IMR-90 (cell line): ENCODE measurements at places on chromosomes 11 and 22.

- no peak for DNase-seq
These were observed 16.1 kb downstream of the MUC5B start for GRCh38 chr11:1238767-1239595.

DNA sequence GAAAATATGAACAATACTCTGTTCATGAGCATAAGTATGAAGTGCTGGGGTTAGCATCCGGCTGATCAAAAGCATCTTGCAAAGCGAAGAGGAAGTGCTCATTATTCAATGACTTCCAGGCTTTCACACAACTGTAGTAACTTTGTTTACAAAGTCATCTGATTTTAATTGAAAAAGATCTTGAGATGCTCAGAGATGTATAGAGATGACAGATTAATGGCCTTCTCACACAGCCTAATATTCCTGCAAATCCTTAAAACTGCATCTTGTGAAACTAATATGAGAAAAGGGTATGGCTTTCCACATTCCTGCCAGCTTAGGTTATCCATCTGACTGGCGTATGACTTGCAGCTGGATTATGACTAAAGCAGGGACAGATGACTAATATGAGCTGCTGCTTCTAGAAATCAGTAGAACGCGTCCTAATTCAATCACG is 125.4 kb downstream of the CASP12 start:
- DNase-seq, result peak; percentile 96

GRCh38 chr22:36925388-36926290 is 12.2 kb downstream of the CSF2RB start:
- DNase-seq, result peak; percentile 1

GRCh38 chr11:83764643-83765042 is 478.5 kb upstream of the CCDC90B start:
- no peak for DNase-seq

GRCh38 chr11:132142554-132142953 is 772.1 kb downstream of the NTM start:
- no peak for DNase-seq

DNA sequence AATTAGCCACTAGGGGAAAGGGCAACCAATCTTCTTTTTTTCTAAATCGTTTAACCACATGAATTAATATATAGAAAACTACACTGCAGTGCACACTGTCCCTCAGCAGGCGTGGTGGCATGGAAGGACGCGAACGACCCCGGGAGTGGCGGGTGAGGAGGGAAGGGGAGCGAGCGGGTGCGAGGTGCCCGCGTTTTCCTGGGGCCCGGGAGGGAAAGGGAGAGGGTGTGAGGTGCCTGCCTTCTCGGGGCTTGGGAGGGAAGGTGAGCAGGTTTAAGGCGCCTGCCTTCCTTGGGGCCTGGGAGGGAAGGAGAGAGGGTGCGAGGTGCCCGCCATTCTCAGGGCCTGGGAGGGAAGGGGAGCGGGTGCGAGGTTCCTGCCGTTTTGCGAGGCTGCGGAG is 765 bp downstream of the GAB4 start:
- no peak for DNase-seq

- peak; percentile 75 for DNase-seq
These were observed 16.8 kb downstream of the PIWIL4 start for GRCh38 chr11:94583866-94584500.

DNA sequence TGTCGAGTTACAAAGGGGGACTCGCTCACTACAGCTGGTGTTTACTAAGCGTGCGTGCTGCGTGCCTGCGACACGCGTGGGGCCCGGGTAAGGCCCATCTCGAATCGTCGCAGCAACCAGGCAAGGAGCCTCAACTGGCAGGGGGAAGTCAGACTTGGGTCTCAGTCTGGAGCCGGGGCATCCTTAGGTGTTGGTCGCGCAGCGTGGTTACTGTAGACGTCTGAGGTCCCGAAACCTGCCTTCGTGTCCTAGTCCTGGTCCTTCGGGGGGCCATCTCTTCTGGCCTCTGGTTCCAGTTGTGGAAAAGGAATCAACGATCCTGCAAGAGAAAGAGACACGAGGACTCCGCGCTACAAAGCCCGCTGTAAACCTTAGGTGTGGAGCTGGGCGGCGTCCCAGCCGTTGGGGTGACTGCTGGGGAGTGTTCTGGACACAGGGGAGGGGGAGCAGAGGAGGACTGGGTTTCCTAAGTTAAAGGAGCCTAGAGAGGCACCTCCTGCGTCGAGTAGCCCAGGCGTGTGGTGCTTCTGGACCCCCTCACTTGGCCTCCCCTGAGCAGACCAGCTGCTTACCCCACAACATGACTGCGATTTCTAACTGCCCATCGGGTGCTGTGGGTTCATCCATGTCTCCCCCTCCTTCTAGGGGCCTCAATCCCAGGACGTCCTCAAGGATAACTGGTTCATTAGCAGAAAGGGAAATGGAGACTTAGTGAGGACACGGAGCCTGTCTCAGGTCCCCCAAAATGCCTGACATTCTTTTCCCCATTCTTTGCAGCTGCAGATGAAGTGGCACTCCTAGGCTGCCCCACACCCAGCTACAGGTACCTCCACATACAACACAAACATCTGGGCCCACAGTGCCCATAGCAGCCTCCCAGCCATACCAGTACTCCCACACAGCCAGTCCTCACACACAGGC is 4.9 kb upstream of the WNT11 start:
- no peak for DNase-seq

GRCh38 chr22:22687638-22688500 is 43.5 kb downstream of the GGTLC2 start:
- peak; percentile 65 for DNase-seq

DNA sequence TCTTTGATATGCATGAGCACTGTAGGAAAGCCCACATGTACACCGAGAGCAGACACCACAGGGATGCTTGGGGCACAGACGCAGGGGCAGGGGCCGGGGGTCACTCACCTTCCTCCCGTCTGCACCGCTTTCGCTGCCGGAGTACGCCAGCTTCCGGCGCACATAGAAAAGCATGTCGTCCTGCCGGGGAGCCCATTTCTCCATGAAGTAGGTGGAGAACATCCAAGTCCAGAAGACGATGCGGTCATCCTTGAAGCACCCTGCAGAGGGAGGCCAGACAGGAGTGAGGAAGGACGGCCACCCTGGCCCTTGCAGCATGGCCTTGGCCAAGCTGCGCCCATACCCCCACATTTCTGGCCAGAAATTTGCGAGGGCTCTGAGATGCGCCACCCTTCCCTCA is 28.8 kb downstream of the KIAA0930 start:
- DNase-seq, result no peak

DNA sequence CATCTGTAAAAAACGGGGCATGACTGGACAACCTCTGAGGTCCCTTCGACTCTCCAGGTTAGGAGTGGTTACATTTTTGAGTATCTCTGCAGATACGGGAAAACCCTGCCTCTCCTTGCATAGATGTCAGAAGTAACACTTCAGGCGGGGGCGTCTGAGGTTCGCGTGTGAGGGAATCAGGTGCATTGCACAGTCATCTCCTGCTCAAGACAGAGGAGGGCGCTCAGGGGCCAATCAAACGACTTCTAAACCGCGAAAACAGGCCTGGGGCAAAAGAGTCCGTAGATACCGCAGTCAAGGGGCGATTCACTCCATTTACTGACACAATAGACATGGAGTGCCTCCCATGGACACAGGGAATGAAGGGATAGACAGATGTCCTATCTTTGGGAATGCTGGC is 31.7 kb downstream of the KIRREL3 start:
- peak; percentile 6 for DNase-seq

GRCh38 chr11:66277471-66278362 is at the start of gene CNIH2:
Gene CNIH2 (plus strand): TSS chr11:66278175. CDS start chr11:66278457, 282 bp downstream.
- DNase-seq, result no peak

DNA sequence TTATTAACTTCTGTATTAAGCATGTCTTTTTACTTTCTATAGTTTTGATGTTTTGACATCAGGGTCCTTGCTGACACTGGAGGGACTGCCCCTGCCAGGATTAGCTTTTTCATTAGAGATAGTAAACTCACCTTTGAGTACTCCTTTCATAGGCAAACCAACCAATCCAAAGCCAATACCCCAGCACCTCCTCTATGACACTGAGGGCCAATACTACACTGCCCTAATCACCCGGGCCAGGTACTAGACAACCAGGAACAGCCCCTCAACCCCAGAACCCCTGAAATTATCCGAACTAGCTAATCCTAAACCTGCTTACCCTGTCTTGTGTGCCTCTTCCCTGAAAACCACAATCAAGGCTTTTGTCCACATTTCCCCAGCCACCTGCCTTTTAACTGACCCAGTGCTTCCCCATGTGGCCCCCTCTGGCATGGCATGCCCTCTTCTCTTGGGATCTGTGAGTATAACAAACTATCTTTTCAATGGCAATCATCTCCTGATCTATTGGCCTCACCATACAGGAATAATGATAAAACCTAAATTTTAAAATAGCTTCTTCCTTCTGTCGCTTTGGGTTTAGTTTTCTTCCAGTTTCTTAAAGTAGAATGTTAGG is 31.2 kb downstream of the RAB6A start:
- DNase-seq, result no peak

- no peak for DNase-seq
These were observed 12.9 kb downstream of the OLFML1 start for GRCh38 chr11:7498193-7498592.

GRCh38 chr22:31343235-31344191 is 2.6 kb downstream of the PATZ1 start:
- peak; percentile 26 for DNase-seq

DNA sequence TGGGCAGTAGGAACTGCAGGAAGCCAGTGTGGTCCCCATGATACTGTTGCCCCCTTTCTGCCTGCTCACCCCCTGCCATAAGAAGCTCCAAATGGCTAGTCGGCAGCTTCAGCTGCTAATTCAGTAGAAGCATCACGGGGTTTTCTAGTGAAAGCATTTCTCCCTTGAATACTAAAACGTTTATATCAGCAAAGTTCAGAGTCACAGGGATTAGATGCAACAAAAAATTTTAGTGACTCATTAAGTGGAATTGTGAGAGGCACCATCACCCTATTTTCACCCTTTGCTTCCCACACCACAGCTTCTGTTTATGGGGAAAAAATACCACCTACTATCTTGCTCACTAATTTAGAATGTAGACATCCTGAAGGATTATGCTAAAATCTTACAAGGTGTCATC is 25.2 kb downstream of the RAB39A start:
- no peak for DNase-seq

DNA sequence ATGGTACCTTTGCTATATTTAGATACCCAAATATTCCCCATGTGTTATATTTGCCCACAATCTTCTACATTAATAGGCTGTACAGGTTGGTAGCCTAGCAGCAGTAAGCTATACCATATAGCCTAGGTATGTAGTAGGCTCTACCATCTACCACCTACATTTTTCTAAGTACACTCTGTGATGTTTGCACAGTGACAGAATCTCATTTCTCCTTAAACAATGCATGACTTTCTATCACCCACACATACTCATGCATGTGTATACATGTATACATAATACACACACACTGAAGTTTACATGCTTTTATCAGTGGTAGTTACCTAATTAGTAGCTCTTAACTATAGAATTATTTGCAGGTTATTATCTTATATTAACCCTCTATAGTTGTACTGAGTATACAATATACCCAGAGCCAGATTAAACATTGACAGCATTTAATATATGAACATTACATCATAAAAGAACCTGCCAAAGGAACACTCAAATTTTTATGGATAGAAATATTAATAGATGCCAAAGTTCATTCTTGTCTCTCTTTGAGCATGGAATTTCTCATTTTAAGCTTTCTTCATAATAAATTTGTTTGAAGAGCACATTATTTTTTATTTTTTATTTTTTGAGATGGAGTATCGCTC is 51.4 kb downstream of the ELP4 start:
- no peak for DNase-seq

GRCh38 chr11:62914416-62914815 is 6.7 kb downstream of the CHRM1 start:
- DNase-seq, result no peak

- no peak for DNase-seq
These were observed 1.5 kb upstream of the SMPD1 start for GRCh38 chr11:6388748-6389147.

- no peak for DNase-seq
These were observed 10.9 kb downstream of the CHADL start for GRCh38 chr22:41229730-41230400.

DNA sequence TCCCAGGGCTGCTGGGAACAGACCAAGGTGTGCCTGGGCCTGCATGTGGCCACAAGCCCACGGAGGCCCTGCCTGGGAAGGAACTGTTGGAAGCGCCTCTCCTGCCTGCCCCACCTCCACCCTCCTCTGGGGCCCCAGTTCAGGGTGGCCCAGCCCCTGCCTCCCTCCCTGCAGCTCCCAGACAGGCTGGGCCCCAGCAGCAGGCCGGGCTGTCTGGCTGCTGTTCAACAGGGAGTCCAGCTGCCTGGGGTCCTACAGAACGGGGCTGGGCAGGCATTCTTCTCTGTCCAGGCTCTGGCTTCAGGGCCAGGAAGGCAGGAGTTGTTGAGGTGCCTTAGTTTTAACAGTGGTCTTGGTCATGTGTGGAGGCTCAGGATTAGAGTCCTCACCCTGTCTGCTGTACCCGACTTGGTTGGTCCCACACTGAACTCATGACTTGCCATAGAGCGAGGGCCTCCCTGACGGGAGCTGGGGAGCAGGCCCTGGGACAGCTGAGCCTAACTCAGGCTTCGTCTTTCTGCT is 11.8 kb downstream of the PRDM11 start:
- no peak for DNase-seq

- DNase-seq, result peak; percentile 93
These were observed 28.8 kb downstream of the YAP1 start for GRCh38 chr11:102139081-102139498.

DNA sequence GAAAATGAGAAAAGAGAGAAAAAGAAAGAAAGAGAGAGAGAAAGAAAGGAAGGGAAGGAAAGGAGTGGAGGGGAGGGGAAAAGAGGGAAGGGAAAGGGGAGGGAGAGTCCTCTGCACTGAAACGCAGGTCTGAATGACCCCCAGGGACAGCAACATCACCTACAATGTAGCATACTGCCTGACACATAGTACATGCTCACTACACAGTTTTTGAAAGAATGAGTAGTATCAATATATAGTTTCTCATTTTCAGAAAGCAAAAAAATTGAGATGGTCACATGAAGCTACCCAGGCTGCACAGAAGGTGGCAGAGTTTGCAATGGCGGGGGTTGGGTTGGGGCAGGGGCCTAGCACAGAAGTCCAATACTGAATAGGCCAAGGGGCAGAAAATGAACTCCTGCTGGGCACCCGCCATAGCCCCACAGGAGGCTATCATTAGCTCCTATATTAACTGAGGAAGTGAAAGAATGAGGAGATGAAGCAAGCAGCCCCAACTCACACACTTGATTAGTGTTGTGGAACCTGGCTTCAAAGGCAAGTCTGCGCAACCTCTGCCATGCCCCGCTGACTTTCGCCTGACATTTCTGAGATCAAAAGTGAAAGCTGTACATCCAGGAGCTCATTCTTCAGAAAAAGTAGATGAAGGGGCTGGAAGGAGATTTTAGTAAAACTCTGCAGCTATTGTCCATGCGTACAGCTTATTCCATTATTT is 241.2 kb upstream of the SYN3 start:
- no peak for DNase-seq

- no peak for DNase-seq
These were observed 6.7 kb downstream of the NECTIN1 start for GRCh38 chr11:119722281-119722794.

DNA sequence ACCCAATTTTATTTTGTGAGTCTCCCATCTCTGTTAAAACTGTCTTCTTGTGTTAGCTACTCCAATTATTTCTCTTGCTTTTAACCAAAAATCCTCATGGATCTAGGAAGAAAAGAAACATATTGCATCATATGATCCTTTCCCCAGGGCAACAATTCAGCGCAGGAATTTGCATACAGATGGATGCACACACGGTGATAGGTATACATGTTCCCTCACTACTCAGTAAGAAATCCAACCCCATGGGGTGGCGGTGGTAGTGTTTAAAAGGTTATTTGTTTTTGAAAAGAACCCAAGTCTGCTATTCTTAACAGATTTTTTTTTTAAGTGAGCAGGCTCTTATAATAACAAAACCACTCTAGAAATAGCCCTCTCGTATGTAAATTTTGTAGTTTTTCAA is 4.2 kb upstream of the SYN3 start:
- no peak for DNase-seq
